ENCODE measurements at places on chromosomes 5 and 9. TPM values are rescaled to one million over a fixed set of nuclear protein-coding genes. Genes with fewer than 3 reads are reported as not detected.

The APBA1 gene
- total RNA-seq, result not detected

The ADGRD2 gene
- total RNA-seq, result not detected

DNA sequence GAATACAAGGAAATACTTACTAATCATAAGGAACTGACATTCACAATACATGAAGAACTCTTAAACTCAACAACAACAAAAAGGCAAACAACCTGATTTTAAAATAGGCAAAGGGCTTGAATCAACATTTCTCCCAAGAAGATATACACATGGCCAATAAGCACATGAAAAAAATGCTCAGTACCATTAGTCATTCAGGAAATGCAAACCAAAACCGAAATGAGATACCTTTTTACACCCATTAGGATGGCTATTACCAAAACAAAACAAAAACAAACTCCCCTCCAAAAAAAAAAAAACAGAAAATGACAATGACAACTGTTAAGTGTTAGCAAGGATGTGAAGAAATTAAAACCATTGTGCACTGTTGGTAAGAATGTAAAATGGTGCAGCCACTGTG is 104.1 kb upstream of the ZNF462 start:
- no peak for DNase-seq
- no peaks in the 10 kb centered on the region for H3K27me3 ChIP-seq
- no peak overlapping the region for H3K4me3 ChIP-seq

- H3K36me3 ChIP-seq, result no peaks in the 10 kb centered on the region
- peaks cover 12% of the 10 kb centered on the region for H3K27me3 ChIP-seq
- H3K4me1 ChIP-seq, result no peaks in the 10 kb centered on the region
- no peak for DNase-seq
- no peak overlapping the region for H3K27ac ChIP-seq
These were observed 124.8 kb upstream of the RAD23B start for GRCh38 chr9:107158321-107158720.

DNA sequence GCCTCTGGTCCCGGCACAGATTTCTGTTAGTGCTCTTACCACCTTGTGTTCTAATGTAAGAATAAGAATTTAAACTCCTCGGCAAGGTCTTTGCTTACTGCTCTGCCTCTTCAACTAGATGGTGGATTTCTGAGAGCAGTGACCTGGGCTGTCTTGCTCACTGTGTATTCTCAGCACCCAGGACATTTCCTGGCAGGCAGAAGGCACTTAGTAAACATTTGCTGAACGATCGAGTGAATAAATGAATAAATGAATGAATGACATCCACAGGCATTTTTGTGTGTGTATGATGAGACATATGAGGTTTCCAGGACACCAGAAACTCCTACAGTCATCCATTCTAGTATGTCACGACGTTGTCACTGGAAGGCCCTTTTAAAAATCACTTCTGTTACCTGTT is 143.2 kb downstream of the BOD1 start:
- DNase-seq, result no peak
- H3K27ac ChIP-seq, result no peak overlapping the region
- no peak overlapping the region for H3K4me3 ChIP-seq
- H3K27me3 ChIP-seq, result peaks cover 2% of the 10 kb centered on the region
- H3K4me1 ChIP-seq, result no peaks in the 10 kb centered on the region

- peaks cover 7% of the 10 kb centered on the region for H3K27me3 ChIP-seq
- no peaks in the 10 kb centered on the region for H3K36me3 ChIP-seq
- no peak for DNase-seq
These were observed 112.2 kb upstream of the ALDH1B1 start for GRCh38 chr9:38280251-38280800.

- no peak overlapping the region for H3K27ac ChIP-seq
- H3K4me3 ChIP-seq, result no peak overlapping the region
- no peak for DNase-seq
- H3K4me1 ChIP-seq, result peaks cover 39% of the 10 kb centered on the region
These were observed 103.1 kb upstream of the SARDH start for GRCh38 chr9:133841167-133841812.

GRCh38 chr5:157306692-157307471 is 41.0 kb downstream of the CYFIP2 start:
- peaks cover 47% of the 10 kb centered on the region for H3K4me1 ChIP-seq
- H3K27ac ChIP-seq, result peak overlapping the region; percentile 89
- peak overlapping the region; percentile 65 for H3K4me3 ChIP-seq
- DNase-seq, result no peak
- H3K36me3 ChIP-seq, result peaks cover 96% of the 10 kb centered on the region

The SEMA4D gene
- total RNA-seq, result 68.0 TPM

DNA sequence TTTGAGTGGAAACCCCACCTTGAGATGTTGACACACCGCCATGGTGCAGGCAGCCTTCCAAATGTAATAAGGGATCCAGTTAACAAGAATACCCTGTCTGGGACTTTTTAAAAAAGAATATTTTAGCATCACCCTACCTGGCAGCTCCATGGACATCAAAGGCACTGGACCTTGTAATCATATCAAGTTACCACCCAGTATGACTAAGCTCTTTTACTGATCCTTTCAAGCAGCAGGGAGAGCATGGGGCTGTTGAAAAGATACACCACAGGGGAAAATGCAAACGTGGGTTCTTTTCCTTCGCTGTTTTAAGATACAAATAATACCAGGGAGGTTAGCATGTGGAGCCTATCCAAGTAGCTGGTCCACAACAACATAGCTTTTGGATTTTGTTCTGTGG is 211.2 kb downstream of the SAXO1 start:
- no peaks in the 10 kb centered on the region for H3K27me3 ChIP-seq
- H3K4me1 ChIP-seq, result no peaks in the 10 kb centered on the region
- no peak overlapping the region for H3K27ac ChIP-seq
- H3K4me3 ChIP-seq, result no peak overlapping the region

The ADAMTS13 gene
- total RNA-seq, result 1.9 TPM

The CCL19 gene
- not detected for total RNA-seq

DNA sequence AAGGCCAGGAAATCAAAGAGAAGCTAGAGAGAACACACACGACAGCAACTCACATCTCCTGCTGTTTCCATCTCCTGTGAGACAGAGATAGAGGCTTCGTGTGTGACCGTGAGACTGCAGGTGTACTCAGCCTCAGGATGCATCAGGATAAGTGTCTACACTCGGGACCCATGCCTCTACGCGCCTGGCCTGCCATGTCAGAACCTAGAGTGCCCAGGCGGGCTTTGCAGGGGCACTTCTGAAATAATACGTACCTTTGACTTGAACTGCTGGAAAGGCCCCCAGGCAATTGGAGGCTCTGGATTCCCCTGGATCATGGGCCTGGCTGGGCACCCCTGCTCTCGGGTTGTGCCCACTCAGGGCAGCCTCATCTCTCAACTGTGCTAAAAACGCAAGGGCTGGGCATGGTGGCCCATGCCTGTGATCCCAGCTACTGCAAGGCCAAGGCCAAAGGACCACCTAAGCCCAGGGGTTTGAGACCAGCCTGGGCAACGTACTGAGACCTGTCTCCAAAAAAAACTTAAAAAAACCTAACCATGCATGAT is 13.0 kb downstream of the CLPTM1L start:
- H3K27ac ChIP-seq, result no peak overlapping the region
- DNase-seq, result no peak
- peaks cover 8% of the 10 kb centered on the region for H3K4me1 ChIP-seq
- H3K4me3 ChIP-seq, result no peak overlapping the region
- no peaks in the 10 kb centered on the region for H3K27me3 ChIP-seq

- H3K4me1 ChIP-seq, result peaks cover 19% of the 10 kb centered on the region
- H3K27ac ChIP-seq, result no peak within 1 kb of the TSS
- no peaks in the 10 kb centered on the region for H3K36me3 ChIP-seq
- peaks cover 32% of the 10 kb centered on the region for H3K27me3 ChIP-seq
- peak; percentile 39 for DNase-seq
- H3K4me3 ChIP-seq, result peak within 1 kb of the TSS; percentile 80
These were observed at the start of gene GLDC for GRCh38 chr9:6645355-6646292. Gene GLDC, minus strand, starts transcription at chr9:6645729. Its CDS starts 230 bp downstream, at chr9:6645499.

The SCGB3A2 gene
- total RNA-seq, result not detected

DNA sequence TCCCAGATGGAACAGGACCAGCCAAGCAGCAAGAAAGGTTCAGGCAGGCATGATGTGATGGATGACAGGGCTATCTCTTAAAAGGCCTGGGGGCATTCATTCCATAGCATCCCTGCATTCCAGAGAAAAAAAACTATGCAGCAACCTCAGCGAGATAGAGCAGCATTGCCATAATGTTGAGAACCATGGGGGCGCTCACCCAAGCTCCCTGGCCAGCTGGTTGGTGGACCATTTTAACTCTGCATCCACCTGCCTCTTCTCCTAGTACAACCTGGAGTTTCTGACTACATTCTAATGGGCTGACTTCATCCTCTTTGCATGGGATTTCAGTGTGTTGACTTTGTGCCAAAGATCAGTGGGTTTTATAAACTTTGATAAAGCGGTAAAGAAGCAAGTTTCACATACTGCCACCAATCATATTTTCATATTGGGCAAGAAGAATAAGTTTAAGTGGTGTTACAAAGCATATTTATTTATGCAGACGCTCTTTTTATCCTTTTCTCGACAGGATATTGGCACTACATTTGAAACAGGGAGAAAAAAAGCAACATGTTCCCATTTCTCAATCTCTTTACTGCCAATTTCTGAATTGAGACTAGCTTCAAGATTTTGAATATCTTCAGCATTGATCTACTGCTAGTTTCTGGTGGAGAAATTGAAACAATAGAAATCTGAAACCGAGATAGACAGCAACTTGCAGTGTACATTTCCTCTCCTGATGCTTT is 378.3 kb upstream of the WWC1 start:
- H3K4me1 ChIP-seq, result no peaks in the 10 kb centered on the region
- H3K27me3 ChIP-seq, result no peaks in the 10 kb centered on the region
- no peak for DNase-seq

- peaks cover 5% of the 10 kb centered on the region for H3K27me3 ChIP-seq
- no peaks in the 10 kb centered on the region for H3K4me1 ChIP-seq
- no peak for DNase-seq
These were observed 24.8 kb downstream of the CCNJL start for GRCh38 chr5:160287378-160288051.

DNA sequence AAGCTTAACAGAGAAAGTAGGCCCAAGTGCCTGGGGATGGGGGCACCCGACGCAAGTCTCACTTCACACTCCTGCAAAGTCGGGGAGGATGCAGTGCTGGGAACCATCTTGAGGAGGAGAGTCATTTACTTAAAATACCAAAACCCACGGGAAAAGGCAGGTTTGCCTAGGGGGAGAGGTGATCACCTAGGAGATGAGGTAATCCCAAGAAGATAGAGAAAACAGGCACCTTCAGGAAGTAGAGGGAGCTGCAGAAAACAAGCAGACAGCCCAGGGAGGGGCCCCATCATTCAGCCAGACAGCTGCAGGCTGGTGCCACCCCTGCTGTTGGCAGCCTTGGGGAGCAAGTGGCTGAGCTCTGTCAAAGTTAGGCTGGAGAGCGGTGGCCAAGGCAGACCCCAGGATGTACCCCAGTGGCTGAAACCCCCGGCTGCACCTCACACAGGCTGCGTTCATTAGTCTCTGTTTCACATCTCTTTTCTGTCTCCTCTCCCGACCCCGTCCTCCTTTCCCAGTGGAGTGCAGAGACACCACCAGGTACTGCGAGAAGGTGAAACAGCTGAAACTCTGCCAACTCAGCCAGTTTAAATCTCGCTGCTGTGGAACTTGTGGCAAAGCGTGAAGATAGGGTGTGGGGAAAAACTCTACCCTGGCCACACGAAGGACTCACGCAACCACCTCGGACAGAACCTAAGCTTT is 124.9 kb downstream of the SAXO1 start:
- H3K36me3 ChIP-seq, result no peaks in the 10 kb centered on the region
- peaks cover 8% of the 10 kb centered on the region for H3K27me3 ChIP-seq
- H3K4me1 ChIP-seq, result no peaks in the 10 kb centered on the region
- DNase-seq, result no peak

- H3K27ac ChIP-seq, result no peak overlapping the region
- H3K36me3 ChIP-seq, result peaks cover 94% of the 10 kb centered on the region
- DNase-seq, result no peak
- peaks cover 16% of the 10 kb centered on the region for H3K4me1 ChIP-seq
These were observed 12.8 kb downstream of the EXOC3 start for GRCh38 chr5:455806-456205.

The FCN2 gene
- total RNA-seq, result not detected

- H3K4me1 ChIP-seq, result peaks cover 31% of the 10 kb centered on the region
- DNase-seq, result no peak
- no peak overlapping the region for H3K27ac ChIP-seq
- H3K27me3 ChIP-seq, result peaks cover 15% of the 10 kb centered on the region
- H3K36me3 ChIP-seq, result no peaks in the 10 kb centered on the region
- H3K4me3 ChIP-seq, result no peak overlapping the region
These were observed 4.0 kb upstream of the RHOBTB3 start for GRCh38 chr5:95726811-95727763.

- DNase-seq, result no peak
- no peak overlapping the region for H3K4me3 ChIP-seq
- no peak overlapping the region for H3K27ac ChIP-seq
- no peaks in the 10 kb centered on the region for H3K27me3 ChIP-seq
These were observed 173.9 kb downstream of the AOPEP start for GRCh38 chr9:94900222-94901018.

The IRX1 gene
- not detected for total RNA-seq

GRCh38 chr9:119722384-119722783 is 353.1 kb upstream of the BRINP1 start:
- DNase-seq, result no peak
- H3K4me3 ChIP-seq, result no peak overlapping the region
- H3K4me1 ChIP-seq, result no peaks in the 10 kb centered on the region
- H3K27ac ChIP-seq, result no peak overlapping the region
- peaks cover 9% of the 10 kb centered on the region for H3K27me3 ChIP-seq
- H3K36me3 ChIP-seq, result no peaks in the 10 kb centered on the region

DNA sequence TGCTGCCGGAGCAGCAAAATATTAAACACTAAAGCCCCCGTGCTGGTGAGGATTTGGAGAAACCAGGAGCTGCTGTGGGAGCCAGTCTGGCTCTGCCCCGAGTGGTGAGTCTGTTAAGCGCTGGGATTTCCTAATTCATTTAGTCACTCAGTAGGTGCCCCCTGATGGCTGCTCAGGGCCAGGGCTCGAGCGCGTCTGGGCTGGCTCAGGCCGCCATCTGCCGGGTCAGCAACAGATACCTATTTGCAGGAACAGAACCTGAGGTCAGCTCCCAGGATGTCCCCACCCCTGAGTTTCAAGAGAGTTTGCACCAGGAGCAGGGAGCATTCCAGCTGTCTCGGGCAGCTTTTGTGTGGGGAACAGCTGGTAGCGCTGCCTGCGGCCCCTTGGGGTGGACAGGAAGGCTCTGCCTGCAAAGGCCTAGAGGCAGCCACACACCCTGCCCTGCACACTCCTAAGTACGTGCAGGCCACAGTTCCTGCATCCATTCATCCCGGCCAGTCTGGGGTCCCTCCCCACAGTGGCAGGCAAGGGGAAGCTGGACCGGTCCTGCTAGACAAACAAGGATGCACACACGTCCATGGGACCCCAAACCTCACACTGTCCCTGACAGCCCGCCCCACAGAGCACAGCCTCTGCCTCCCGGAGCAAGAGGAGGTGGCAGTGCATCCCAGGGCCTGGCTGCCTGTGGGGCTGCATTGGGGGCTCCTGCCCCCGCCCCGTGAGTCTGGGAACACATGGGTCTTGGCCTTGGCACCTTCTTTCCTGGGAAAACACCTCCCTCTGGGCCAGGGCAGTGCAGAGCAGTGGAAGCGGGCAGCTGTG is 83.7 kb downstream of the ADAMTS2 start:
- no peaks in the 10 kb centered on the region for H3K27me3 ChIP-seq
- DNase-seq, result peak; percentile 12
- H3K36me3 ChIP-seq, result no peaks in the 10 kb centered on the region
- H3K4me3 ChIP-seq, result no peak overlapping the region
- H3K27ac ChIP-seq, result no peak overlapping the region
- no peaks in the 10 kb centered on the region for H3K4me1 ChIP-seq
